NCI-H510A (cell line): ENCODE measurements at places on chromosomes 13 and 19.

DNA sequence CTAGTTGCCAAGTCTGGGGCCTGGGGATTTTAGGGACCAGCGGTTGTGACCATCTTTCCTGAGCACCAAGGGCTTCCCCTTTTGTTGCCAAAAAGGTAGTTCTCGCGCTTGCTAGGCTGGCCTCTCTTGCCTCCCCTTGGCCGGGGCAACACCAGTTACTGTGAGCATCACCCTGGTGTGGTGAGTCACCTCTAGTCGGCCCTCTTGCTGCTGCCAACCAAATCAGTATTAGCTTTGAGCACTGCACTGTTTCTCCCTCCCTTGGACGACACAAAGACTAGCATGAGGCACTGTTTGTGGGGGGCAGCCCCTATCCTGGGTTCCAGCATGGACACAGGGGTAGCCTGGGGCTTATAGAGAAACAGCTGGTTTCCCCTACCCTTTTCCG is 6.9 kb downstream of the SYDE1 start:
- DNase-seq, result no peak

DNA sequence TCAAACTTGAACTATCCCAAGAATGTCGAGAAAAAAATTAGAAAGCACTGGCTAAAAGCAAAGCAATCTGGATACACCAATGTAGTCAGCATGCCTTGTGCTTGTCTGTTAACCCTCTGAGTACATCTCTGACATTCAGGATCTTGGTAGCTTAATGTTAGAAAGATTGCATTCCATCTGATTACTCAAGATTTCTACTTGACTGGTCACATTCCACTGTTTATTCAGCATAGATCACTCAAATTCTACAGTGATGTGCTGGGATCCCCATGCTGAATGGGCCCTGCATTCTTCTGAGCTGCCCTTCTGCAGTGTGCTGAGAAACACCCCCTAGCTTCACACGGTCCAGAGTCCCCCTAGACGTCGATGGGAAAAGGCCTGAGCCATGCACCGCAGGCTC is 295.4 kb upstream of the MAB21L1 start:
- no peak for DNase-seq

DNA sequence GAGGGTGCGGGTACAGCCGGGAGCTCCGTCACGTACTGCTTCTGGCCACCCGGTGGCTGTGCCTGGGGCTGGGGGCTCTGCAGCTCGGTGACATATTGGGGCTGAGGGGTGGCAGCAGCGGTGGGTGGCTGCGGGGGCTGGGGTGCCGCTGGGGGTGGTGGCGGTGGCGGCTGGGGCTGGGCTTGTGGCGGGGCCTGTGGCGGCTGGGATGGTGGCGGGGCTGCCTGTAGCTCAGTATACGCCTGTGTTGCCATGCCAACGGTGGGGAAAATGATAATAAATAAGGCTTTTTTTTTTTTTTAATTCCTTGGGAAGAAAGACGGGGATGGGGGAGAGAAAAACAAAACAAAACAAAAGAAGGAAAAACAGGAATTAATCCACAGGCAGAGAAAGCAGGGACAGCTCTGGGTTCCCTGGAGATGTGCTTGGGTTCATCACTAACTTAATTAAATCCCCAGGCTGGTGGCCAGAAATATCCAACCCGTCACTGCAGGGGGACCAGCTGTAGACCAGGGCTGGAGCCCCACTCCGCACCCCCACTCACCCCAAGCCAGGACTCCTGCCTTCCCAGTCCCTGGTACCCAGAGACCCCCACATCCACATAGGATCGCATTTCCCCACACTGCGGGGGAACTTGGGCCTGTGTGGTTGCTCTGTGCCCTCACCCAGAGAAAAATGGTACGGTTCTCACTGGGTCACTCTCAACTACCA is 12.4 kb downstream of the RFX1 start:
- DNase-seq, result no peak

- DNase-seq, result no peak
Observed at GRCh38 chr19:4229179-4229931, at the start of gene EBI3. Gene EBI3 (plus strand): TSS chr19:4229523. CDS start chr19:4229551, 28 bp downstream.

- no peak for DNase-seq
Observed at GRCh38 chr13:86476656-86477055, 677.4 kb upstream of the SLITRK6 start.

DNA sequence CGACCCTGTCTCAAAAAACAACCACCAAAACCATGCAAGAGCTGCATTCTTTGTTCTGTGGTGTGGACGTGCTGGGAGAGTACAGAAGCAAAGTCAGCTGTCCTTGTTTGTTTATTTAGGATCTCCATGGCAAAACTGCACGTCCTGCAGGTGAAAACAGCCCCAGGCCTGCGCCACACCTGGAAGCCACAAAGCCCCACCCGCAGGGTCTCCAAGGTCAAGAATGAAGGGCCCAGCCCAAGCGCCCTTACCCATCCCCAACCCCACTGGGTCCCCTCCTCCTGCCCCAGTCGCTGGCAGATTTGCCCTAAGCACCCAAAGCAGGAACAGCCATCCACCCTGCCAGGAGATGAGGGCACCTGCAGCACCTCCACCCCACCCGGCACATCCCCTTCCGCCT is 10.5 kb downstream of the MBD3 start:
- DNase-seq, result no peak

DNA sequence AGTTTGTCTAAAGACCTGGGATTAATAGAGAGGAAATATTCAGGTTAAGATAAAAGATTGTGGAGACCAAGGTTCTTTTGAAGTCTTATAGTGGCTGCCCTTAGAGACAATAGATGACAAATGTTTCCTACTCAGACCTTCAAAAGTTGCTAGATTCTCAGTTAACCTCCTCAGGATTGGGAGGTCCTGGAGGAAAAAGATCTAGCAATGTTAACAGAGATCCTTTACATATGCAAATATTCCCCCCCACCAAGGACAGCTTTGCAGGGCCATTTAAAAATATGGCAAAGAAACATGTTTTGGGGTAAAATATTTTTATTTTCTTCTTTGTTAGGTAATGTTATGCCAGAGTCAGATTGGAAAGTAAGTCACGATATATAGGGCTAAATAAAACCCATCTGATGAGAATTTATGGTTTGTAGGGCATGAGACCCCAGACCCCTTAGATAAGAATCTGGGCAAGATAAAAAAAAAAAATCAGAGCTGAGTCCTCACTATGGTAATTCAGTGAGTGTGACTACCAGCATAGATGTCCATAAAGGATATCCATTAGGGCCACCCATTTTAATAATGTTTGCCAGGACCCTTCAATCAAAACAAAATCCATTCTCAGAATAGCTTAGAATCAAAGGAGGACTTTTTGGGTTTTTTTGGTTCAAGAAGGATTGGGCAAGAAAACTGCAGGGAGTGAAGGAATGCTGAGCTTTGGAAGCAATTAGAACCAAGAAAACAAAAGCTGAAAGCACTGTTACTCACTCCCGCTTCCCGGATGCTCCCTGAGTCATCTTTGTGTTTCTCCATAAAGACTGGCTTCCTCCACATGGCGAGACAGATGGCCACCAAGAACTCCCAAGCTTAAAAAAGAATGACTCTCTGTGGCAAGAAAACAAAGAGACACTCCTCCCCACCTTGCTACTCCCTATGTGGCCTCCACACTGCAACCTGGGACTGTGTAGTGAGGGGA is 28.2 kb downstream of the VSTM1 start:
- DNase-seq, result no peak

- DNase-seq, result no peak
Observed at GRCh38 chr19:46975925-46976782, 43.5 kb upstream of the NPAS1 start.

- no peak for DNase-seq
Observed at GRCh38 chr19:30419568-30420180, 47.5 kb downstream of the ZNF536 start.
